ENCODE measurements at places on chromosomes 13 and 19.

- H3K4me3 ChIP-seq: no peak overlapping the region
- H3K27ac ChIP-seq: no peak overlapping the region
- no peaks in the 10 kb centered on the region for H3K36me3 ChIP-seq
- H3K27me3 ChIP-seq: peaks cover 9% of the 10 kb centered on the region
- no peak for DNase-seq
Observed at GRCh38 chr19:1524972-1525325, 1.1 kb downstream of the PLK5 start.

- DNase-seq: no peak
- no peak overlapping the region for H3K4me3 ChIP-seq
- no peaks in the 10 kb centered on the region for H3K27me3 ChIP-seq
- no peaks in the 10 kb centered on the region for H3K36me3 ChIP-seq
Observed at GRCh38 chr13:42595253-42595571, 21.3 kb downstream of the TNFSF11 start.

GRCh38 chr13:113636266-113636963, 21.6 kb downstream of the ATP4B start:
- DNase-seq: no peak

GRCh38 chr19:16860118-16860517, 28.7 kb upstream of the F2RL3 start:
- H3K27me3 ChIP-seq: no peaks in the 10 kb centered on the region
- no peak for DNase-seq
- peaks cover 3% of the 10 kb centered on the region for H3K36me3 ChIP-seq

DNA sequence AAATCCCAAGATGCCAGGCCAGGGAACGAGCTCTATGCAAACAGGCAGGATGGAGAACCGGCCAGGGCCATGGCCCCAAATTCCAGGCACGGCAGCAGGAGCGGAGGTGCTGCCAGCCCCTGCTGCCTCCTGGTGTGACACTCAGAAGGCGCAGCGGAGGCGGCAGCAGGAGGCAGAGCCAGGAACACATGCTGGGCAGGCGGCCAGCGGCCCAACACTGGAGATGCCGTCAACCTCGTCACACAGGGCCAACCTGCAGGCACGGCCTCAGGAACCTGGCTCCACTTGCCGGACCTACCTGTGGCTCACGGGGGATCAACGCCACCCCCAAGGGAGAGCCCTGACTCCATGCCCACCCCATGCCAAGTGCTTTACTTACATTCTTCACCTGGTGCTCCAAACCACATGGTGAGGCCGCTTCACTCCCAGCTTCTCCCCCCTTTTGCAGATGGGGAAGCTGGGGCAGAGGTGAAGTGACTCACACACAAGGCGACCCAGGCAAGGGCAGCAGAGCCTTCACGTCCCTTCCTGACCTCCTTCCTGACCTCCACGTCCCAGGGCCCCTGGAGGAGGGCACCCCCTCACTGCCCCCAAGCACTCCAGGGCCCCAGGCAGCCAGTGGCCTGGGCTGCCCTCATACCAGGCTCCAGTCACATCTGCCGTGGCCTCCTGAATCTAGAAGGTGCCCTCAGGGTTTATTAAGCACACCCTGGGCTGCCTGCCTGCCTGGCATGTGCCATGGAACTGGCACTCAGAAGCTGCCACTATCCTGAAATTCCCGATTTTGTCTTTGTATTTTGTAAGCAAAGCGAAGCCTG, 43.5 kb downstream of the GGACT start:
- no peaks in the 10 kb centered on the region for H3K27me3 ChIP-seq
- H3K36me3 ChIP-seq: no peaks in the 10 kb centered on the region
- H3K4me3 ChIP-seq: no peak overlapping the region
- no peak for DNase-seq
- H3K4me1 ChIP-seq: no peaks in the 10 kb centered on the region
- H3K27ac ChIP-seq: no peak overlapping the region

DNA sequence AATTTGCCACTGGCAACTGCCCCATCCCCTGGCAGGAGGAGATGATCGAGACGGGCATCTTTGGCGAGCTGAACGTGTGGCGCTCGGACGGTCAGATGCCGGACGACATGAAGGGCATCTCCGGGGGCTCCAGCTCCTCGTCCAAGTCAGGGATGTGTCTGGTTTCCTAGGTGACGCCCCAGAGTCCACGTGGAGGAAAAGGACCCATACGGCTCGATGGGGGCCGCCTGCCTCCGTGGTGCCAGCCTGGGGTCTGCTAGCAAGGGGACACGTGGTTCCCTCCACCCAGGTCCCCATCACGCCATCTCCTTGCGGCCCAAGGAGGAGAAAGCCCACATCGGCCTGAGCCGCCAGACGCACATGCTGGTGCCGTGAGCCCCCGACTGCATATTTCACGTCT, 23.8 kb upstream of the TMEM255B start:
- DNase-seq: no peak
- H3K27ac ChIP-seq: no peak overlapping the region
- no peaks in the 10 kb centered on the region for H3K27me3 ChIP-seq
- H3K4me1 ChIP-seq: no peaks in the 10 kb centered on the region
- no peak overlapping the region for H3K4me3 ChIP-seq

- H3K27me3 ChIP-seq: no peaks in the 10 kb centered on the region
- no peaks in the 10 kb centered on the region for H3K36me3 ChIP-seq
- no peak overlapping the region for H3K4me3 ChIP-seq
- DNase-seq: no peak
Observed at GRCh38 chr19:37983153-37983552, 76.1 kb downstream of the SIPA1L3 start.
